ENCODE measurements at places on chromosomes 2 and 18. TPM values are rescaled to one million over a fixed set of nuclear protein-coding genes. Genes with fewer than 3 reads are reported as not detected.
A peak's percentile ranks its signal among the peaks of the same experiment; 100 is the strongest.

- DNase-seq = no peak
These were observed 64.1 kb downstream of the STAT4 start for GRCh38 chr2:191086706-191087105.

The CBLN2 gene
- total RNA-seq = not detected

- no peak for DNase-seq
These were observed 174.2 kb downstream of the WDR7 start for GRCh38 chr18:56825321-56825720.

DNA sequence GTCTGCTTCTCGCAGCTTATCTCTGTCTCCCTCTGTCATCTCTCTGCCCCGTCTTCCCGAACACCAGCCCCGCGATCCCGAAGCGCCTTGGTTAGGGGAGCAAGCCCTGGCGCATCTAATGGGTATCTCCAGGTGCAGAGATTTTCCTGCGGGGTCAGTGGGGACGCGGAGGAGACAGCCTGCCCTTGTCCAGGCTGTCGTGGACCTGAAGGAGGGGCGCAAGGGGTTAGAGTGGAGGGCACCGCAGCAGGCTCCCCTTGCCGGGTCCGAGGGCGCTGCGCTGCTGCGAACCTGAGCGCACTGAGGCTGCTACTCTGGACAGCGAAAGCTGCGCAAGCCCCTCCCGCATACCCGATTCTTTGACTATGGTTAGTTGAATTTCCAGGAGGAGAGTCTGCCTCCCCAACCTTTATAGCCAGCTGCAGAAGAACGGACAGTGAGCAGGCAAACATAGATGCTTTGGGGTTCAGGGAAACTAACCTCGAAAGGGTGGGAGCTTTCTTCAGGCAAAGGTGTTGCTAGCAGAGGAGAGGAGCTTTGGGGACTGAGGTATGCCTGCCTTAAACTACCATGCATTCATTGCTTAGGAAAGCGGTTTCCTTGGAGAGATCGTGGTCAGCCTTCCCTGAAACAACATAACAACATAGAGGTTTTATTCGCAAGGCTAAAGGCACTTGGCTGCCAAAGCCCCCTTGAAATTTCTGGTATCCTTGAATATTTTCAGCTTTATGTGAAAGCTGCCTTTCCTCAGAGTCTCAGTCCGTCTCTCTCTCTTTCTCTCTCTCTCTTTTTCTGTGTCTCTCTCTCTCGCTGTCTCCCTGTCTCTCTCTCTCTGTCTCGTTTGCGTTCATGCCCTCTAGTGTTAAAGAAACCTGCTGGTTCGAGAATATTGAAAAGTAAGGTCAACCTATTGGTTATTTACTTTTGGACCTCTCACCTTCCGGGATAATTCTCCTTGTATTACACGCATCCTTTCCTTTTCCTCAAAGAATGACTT lies 1.6 kb downstream of the GALNT13 start:
- DNase-seq = no peak

The SERPINB10 gene
- total RNA-seq = not detected

DNA sequence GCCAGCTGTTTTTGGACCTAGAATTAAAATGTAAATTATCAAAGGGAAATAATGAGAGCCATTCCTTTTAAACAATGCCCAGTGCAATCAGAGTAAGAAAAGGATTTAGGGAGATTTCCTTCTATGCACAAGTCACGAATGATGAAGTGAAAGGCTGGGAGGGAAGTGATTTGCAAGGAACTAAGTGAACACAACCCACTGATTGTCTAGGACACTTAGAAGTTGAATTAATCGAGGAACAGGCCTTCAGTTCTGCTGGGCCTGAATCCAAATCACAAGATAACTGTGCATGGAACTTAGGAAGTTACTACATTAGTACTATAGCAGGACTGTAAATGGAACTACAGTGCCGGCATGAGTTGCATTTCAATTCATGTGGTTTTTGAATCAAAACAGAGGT lies 17.7 kb downstream of the MAP2 start:
- no peak for DNase-seq

- DNase-seq = no peak
These were observed 122.3 kb downstream of the ATL2 start for GRCh38 chr2:38254796-38255195.

GRCh38 chr18:47247416-47248114 lies 3.9 kb downstream of the SKOR2 start:
- no peak for DNase-seq

DNA sequence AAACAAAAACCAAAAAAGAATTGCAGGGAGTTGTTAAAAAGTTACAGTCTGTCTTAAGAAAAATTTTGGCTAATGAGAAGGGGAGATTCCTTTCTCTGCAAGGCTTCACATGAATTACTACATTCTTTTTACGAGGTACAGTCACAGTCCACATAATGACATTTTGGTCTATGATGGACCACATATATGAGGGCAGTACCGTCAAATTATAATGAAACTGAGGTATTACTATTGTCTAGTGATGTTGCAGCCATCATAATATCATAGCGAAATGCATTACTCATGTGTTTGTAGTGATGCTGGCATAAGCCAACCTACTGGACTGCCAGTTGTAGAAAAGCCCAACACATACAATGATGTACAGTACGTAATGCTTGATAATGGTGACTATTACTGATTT lies 12.5 kb downstream of the SERPINB7 start:
- DNase-seq = no peak

The CRYGD gene
- total RNA-seq = not detected

- peak; percentile 53 for DNase-seq
These were observed at the start of gene PRKCE for GRCh38 chr2:45651415-45652089. Gene PRKCE (plus strand): TSS chr2:45651675.

DNA sequence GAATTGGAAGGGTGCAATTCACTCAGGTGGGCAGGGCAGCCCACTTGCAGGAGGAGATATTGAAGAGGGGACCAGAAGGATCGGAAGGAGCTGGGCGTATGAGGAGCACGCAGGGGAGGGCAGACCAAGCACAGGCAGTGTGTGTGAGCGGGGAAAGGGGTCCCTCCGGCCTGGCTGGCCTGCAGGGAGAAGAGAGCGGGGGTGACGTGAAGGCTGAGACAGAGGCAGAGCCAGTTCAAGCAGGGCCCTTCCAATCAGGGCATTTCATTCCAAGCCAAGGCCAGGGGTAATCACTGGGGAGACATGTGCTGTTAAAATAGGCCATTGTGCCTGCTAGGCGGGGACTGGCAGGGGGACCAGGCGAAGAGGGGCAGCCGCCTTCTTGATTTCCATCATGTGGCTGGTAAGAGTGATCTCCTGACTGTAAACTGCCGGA lies 62.2 kb downstream of the ACKR3 start:
- no peak for DNase-seq

DNA sequence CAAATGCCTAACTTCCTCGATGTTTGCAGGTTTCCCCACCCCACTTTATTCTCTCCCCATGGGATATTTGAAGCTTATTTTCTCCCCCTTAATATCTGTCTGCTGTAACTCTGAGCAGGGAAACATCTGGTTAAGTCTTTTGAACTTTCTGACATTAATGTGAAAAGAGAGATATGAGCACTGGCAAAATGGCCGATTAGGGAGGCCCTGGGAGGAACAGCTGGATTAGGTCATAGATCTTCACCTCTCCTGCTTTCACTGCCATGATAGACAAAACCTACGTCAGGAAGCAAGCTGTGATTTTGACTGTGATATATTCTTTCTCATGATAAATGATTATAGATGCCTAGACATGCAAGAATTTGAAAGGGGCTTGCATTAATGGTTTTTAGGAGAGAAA lies 43.6 kb downstream of the LYPD6B start:
- no peak for DNase-seq

The CXCR1 gene
- not detected for total RNA-seq

The SRD5A2 gene
- not detected for total RNA-seq

The TEKT4 gene
- total RNA-seq = not detected

DNA sequence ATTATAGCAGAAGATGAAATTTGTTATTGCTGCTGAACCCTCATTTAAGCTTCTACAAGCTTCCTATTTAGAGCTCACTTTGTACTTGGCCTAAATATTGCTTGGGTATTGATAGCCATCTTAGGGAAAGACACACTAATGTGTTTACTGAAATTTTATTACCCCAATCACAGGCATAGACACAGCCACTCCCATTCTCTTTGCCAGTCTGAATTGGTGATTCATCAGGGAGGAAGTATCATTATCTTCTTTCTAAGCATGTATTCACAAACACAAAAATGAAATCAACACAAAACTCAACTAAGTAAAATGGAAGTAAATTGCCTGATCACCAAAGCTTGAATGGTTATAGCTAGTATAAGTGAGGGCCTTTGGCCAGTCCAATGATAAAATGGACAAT lies 666.3 kb downstream of the TSN start:
- DNase-seq = no peak

The SOCS6 gene
- 28.7 TPM for total RNA-seq

DNA sequence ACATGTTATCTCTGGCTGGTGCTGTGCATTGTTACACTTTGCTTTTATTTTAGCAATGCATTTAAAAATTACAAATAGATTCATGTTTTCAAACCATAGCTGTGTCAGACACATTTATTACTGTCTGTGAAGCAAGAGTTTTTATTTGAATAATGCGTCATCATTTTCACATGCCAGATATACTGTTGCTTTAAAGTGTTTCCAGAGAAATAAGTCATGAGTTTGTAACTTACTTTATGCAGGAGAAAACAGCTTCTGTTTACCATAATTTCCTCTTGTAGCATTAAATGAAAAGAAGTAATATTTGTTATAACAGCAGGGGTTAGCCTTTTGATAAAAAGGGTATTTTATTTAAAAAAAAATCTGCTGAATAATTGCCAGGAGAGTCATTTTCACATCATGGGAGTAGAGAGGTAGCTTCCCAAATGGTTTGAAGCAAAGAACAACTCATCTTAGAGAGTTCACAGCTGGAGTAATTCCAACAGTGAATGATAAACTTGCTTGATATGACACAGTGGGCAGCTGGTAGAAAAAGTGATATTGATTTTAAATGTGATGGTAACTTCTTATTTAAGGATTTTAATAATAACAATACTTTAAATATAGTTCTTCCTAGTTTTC lies 1274.5 kb upstream of the CRIM1 start:
- DNase-seq = no peak

The KIF3C gene
- 10.5 TPM for total RNA-seq

- DNase-seq = no peak
These were observed 128.4 kb downstream of the PIEZO2 start for GRCh38 chr18:11020877-11021414.

GRCh38 chr2:103484906-103485305 lies 723.1 kb downstream of the TMEM182 start:
- no peak for DNase-seq

DNA sequence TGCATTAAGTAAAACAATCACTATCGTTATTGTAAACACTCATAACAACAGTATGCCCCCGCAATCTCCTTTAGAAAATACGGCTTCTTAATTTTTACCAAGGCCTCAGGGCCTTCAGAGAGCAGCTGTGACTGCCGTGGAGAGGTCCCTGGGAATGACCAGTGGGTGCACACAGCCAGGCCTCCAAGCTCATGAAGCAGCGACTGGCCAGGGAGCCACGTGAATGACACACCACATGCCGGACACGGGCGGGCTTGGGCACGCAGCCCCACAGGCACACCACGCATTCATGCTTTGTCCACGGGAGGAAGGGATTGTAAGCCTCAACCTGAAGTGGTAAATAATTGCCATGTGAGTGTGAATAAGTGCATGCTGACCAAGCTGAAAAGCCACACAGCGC lies 121.0 kb downstream of the EIPR1 start:
- no peak for DNase-seq

DNA sequence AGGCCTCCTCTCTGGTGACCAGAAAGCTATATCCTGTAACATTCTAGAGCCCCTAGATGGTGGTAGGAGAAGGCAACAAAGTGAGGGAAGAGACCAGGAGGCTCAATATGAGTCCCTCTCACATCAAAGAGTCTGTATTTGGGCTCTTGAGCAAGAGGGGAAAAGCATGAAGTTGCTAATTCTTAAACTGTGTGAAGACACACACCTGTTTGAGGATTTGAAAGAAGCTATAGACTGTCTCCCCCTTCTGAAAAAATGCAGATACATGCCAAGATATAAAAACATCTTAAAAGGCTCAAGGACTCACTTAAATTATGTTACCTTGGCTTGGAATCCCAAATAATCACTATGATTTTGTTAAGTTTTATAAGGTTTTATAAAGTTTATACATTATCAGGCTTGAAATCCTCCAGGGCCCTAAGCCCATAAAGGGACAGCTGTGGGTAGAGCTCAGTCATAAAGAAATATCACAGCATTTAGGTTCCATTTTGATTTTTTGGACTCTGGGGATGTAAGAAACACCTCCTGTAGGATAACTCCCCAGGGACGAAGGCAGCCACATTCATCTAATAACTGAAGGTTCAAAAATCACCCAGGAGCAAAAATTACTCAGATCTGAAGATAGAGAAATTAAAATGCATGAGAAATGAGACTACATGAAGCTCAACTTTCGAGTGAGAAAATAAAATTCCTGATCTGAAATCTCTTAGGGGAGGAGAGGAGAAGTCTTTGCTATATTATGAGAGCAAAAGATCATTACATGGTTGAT lies 136.1 kb upstream of the LGALSL start:
- DNase-seq = no peak

- no peak for DNase-seq
These were observed 168.5 kb downstream of the EN1 start for GRCh38 chr2:118678985-118679384.

- peak; percentile 13 for DNase-seq
These were observed 58.2 kb downstream of the TWSG1 start for GRCh38 chr18:9392726-9393125.

The POTEE gene
- total RNA-seq = 0.26 TPM

GRCh38 chr2:16105669-16106281 lies 165.4 kb downstream of the MYCN start:
- no peak for DNase-seq

The DOCK10 gene
- 6.1 TPM for total RNA-seq

DNA sequence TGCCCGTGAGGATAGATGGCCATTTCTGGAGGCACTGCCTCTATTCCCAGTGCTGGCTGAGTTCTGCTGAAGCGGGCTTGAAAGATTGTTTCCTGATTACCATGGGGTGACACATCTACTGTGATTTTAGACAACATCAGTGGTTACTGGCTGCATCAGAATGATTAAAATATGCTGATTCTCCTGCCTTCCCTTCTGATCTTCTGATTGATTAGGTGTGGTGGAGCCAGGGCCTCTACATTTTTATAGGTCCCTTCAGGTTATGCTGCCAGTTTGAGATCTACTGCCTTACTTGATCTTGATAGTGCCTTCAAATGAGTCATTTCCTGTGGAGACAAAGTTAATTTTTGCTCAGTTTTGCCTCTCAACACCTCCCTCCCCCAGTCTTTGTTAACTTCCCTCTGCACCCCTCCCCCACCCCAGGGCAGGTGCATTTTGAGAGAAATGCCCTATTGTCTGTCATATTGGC lies 31.6 kb upstream of the SNORC start:
- no peak for DNase-seq

Measured in dermis microvascular lymphatic vessel endothelial cell (primary cell).